Fibroblast of skin of back (primary cell): ENCODE measurements at places on chromosomes 3 and 15.
A peak's percentile ranks its signal among the peaks of the same experiment; 100 is the strongest.

DNA sequence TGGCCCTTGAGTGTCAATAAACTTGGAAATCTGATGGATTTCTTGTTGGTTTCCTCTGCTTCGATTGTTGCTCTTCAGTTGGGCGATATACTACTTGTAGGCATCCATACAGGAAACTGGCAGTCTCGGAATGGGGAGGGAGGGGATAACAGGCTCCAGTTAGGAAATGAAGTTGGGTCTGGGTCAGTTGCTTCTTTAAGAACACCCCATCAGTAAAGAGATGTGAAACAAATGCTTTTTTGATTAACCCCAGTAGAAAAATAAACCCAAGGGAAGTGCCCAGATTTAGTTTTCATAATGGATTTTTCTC lies 681 bp downstream of the CHMP2B start:
- DNase-seq = peak; percentile 3

DNA sequence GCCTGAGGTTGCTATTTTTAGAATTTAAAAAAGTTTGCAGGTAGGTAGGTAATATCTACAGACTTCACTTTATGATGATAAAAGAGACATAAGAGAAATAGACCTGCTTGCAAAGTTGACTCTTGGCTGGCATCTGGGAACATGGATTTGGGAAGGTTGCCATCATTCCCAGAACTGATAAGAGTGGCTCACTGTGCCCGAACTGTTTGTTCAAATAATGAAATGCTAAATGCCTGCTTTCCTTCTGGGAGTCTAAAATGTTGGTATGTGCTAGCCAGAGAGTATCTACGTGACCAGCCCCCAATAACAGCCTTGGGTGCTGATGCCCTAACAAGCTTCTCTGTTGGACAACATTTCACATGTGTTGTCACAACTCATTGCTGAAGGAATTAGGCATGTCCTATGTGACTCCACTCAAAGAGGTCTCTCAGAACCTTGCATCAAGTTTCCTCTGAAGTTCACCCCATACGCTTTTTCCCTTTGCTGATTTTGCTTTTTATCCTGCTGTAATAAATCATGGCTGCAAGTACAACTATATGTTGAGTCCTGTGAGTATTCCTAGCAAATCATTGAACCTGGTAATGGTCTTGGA lies 95.5 kb downstream of the FHIT start:
- no peak for DNase-seq

DNA sequence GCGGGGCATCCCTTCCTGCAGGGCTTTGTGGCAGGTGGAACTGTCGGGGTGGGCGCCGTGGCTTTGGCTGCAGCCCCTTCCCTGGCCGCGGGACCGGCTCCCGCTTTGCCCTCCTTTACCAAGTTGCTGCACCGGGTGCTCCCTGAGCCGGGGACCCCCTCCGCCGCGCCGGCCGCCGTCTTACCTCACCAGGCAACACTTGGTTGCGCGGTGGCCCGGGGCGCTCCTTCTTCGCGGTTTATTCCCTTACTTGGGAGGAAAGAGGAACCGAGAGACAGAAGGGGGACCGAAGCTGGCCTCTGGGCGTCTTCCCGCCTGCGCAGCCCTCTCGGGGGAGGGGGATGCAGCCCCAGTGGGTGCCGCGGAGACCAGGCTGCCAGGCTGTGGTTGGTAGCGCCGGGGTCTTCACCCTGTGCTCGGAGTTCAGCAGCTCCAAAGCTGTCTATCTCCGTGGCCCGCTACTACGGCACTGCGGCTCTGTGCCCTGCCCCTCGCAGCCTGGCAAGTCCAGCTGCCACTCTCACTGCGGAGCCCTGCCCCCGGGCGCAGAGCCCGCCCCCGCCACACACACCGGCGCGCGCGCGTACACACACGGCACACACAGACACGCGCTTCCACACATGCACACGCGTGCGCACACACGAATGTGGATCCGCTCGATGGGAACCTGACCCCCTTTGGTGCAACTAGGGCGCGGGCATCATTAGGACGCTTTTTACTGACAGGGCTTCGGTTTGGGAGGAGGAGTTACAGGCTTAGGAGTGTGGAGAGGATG lies at the start of gene DGKG:
TSS of gene DGKG (minus strand) at position 473 of the 775 bp plus-strand sequence. CDS start 41,775 bp downstream, outside the sequence.
- peak; percentile 5 for DNase-seq

- no peak for DNase-seq
Measured at GRCh38 chr3:51243924-51244323, 141.2 kb upstream of the MANF start.

DNA sequence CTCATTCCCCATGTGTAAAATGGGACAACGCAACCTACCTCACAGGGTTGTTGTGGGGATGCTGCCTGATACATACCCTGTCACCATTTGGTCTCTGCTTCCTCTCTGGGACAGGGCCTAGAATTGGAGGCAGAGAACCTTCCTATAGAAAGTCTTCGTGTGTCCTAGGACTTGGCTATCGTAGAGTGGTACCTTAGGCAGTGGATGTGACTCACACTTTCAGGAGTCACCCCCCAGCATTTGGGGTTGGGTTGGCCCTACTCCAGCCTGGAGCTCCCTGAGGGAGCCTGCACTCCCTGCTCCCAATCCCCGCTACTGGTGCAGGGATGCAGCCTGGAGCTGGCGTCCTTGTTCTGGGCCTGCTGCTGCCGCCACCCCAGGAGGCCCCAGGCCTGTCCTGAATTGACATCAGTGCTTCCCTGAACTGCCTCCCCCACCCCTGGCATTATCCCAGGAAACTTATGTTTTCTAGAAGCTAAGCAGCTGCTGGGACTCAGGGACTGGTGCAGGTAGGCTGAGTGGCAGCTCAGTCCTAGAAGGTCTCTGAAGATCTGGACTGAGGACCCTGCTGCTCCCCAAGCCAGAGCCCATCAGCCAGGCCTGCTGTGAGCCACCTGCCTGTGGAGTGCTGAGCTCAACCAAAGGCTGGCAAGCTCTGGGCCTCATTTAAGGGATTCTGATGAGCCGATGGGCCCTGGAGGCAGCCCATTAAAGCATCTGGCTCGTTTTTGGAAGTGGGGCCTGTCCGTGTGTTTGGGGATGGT lies 9.9 kb downstream of the C15orf39 start:
- DNase-seq = no peak

DNA sequence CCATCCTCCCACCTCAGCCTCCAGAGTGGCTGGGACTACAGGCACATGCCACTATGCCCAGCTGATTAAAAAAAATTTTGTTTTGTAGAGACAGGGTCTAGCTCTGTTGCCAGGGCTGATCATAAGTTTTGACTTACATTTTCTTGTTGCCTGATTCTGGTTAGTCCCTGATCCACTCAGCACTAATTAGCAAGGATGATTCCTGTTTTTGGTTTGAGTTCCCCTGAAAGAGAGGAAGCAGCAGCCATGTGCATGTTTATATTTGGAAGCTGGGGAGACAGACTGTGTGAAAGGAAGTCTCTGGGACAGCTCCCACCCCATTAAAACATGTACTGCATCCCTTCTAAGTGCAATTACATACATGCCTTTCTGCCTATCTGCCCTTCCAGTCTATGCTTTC lies 3.6 kb upstream of the NCK1 start:
- no peak for DNase-seq

DNA sequence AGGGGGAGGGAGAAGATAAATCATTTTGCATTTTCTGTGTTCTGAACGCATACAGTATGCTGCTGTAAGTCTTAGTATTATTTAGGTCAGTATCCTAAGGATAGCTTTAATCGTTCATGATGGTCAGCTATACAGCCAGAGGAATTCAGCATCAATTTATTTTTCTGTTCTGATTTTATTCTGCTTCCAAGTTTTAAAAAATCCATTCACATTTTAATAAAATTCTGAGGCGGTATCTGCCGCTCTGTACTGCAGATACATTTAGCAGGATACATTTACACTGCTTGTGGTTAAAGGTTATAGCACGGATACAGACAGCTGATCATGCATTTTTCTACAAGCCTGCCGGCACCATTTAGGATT lies 17.8 kb downstream of the ZBTB38 start:
- DNase-seq = no peak

- no peak for DNase-seq
Measured at GRCh38 chr15:93178371-93178770, 89.4 kb upstream of the RGMA start.

GRCh38 chr15:26738996-26739395 lies 33.9 kb downstream of the GABRB3 start:
- DNase-seq = no peak

GRCh38 chr3:134326760-134327593 lies 47.3 kb downstream of the AMOTL2 start:
- peak; percentile 100 for DNase-seq

GRCh38 chr15:101190092-101190595 lies 61.7 kb downstream of the CHSY1 start:
- no peak for DNase-seq

- peak; percentile 4 for DNase-seq
Measured at GRCh38 chr3:83934192-83935021, 1024.4 kb upstream of the CADM2 start.

DNA sequence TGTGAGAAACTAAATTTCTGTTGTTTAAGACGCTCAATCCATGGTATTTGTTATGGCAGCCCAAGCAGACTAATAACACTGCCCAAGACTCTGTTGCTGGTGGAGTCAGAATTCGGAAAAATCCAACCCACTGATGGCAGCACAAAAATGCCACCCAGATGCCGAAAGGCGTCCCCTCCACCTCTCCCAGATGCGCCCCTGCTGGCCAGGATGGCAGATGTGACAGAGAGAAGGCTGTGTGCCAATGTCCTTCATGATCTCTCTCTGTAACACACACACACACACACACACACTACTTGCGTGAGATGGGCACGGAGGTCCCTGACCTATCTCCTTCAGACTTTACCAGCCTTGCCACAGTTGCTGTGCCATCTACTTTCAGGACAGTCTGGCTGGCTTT lies 10.9 kb upstream of the LYSMD4 start:
- no peak for DNase-seq

DNA sequence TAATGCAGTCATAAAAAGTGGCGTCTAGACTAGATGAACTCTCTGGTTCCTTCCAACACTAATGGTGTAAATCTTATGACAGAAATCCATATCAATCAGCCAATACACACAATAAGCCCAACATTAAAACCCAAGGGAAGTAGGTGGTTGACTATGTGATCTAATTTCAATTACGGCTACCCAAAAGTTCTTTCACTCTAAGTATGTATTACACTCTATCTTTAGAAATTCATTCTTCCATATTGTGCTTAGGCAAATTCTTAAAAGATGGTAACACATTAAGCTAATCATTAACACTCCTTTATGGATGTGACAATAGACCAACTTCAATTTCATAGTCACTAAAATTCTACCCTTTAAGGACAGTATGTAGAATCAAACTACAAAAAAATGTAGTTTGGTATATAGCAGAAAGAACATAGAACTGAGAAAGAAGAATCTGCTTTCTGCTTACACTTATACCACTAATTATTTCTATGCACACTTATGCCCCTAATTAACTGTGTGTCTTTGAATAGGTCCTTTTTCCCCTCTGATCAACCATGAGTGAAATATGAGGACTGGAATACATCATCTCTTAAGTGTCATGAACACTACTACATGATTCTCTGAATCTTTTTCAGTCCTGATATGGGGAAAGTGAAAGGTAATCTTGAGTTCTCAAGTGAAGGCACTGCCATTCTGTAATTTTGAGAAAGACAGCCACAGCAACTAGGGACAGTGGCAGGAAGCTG lies 557.6 kb downstream of the IGSF11 start:
- no peak for DNase-seq
